ENCODE measurements at places on chromosomes 12 and 14. TPM values are rescaled to one million over a fixed set of nuclear protein-coding genes. Genes with fewer than 3 reads are reported as not detected.
A peak's percentile ranks its signal among the peaks of the same experiment; 100 is the strongest.

GRCh38 chr12:68317047-68317667, 15.0 kb downstream of the MDM1 start:
- H3K36me3 ChIP-seq, result peaks cover 5% of the 10 kb centered on the region
- no peak overlapping the region for H3K4me3 ChIP-seq
- peak; percentile 68 for DNase-seq
- no peaks in the 10 kb centered on the region for H3K4me1 ChIP-seq

GRCh38 chr14:97106166-97106565, 309.0 kb downstream of the VRK1 start:
- no peaks in the 10 kb centered on the region for H3K4me1 ChIP-seq
- no peaks in the 10 kb centered on the region for H3K27me3 ChIP-seq
- no peak overlapping the region for H3K4me3 ChIP-seq
- no peak for DNase-seq
- no peaks in the 10 kb centered on the region for H3K36me3 ChIP-seq

- peaks cover 5% of the 10 kb centered on the region for H3K4me1 ChIP-seq
- H3K27me3 ChIP-seq, result no peaks in the 10 kb centered on the region
- H3K36me3 ChIP-seq, result no peaks in the 10 kb centered on the region
- DNase-seq, result peak; percentile 64
Measured at GRCh38 chr12:76123259-76124212, 39.1 kb upstream of the NAP1L1 start.

DNA sequence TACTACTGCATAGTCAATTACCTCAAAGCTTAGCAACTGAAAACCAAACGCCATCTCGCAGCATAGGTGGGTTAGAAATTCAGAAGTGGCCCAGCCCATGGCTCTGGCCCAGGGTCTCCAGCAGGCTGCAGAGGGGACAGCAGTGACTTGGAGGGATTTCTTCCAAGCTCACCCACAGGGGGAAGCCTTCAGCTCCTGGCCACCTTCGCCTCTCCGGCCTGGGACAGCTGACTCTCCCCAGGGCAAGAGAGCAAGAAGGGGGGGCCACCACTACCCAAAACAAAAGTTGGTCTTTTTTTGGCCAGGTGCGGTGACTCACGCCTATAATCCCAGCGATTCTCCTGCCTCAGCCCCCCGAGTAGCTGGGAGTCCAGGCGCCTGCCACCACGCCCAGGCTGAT, 32.2 kb upstream of the ANKRD9 start:
- peaks cover 18% of the 10 kb centered on the region for H3K27me3 ChIP-seq
- no peak overlapping the region for H3K27ac ChIP-seq
- DNase-seq, result no peak
- H3K4me3 ChIP-seq, result no peak overlapping the region
- H3K4me1 ChIP-seq, result peaks cover 11% of the 10 kb centered on the region

Gene ERP27
- not detected for polyA plus RNA-seq

Gene CLEC14A
- 5.7 TPM for polyA plus RNA-seq
